ENCODE measurements at places on chromosomes 4 and X.

- no peak for DNase-seq
These were observed 183.5 kb upstream of the GPC4 start for GRCh38 chrX:133598601-133599335.

DNA sequence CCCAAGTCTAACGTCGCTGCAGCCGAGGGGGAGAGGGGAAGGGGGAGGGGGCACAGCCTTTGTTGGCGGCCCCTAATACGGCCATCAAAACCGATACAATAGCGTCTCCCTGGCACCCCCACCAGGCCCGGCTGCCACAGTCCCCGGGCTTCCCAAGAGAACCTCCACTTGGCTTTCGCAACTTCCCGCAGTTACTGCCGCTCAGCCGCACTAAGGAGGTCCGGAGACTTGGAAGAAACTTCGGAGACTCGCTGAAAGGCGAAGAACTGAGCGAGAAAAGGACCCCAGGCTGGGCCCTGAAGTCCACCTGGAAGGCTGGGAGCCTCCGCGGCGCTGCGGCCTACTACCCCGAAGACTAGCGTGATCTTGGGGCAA lies 2.8 kb downstream of the NKX6-1 start:
- peak; percentile 70 for DNase-seq

- DNase-seq, result no peak
These were observed 127.8 kb downstream of the DDX53 start for GRCh38 chrX:23127586-23127985.

- no peak for DNase-seq
These were observed 1.4 kb upstream of the LGI2 start for GRCh38 chr4:25032126-25032525.

DNA sequence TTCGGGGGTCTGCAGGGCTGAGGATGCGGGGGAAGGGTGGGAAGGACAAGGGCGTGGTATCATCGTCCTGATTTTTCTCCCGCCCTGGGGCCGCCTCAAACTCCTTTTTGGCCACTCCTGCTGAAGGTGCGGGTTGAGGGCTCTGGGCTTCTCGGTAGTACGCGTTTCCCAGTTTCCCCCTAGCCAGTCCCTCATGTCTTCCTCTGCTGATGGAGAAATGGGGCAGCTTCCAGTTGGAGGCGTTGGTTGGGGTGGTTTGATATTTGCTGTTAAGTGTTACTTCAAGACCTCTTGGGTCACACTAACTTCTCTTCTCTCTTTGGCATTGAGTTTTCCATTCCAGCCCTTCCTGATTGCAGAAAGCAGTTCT lies 482 bp downstream of the GSTCD start:
- DNase-seq, result no peak

GRCh38 chr4:1027915-1028238 lies 16.5 kb downstream of the FGFRL1 start:
- no peak for DNase-seq

DNA sequence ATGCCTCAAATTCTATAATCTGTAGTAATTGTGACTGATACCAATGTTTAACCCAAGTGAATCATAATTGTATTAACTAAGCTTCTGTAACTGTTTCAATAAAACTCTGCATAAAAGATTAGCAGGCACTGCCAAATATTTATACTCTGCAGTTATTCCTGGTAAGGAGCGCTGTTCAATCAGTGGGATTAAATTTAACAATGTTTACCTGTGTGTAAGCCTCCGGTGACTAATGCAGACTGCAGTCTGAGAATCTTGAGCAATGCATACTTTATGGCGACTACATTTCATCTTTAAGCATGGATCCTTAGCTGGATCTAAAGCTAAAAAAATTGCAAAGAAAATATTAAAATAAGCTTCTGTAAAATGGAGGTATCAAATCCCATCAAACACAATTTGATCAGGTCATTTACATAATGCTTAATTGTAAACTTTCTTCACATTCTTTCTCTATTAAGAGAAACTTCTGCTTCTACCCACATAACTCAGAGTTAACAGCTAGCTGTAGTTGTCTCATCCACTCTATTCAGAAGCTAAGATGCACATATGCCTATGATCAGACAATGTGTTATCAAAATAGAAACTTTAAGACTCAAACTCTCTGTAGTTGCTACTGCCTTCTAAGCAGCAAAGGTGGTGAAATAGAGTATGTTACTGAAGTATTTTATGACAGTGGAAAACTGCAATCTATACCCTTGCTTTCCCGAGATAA lies 234.0 kb downstream of the SPOCK3 start:
- DNase-seq, result no peak

GRCh38 chrX:42704454-42704853 lies 73.5 kb downstream of the PPP1R2C start:
- DNase-seq, result no peak

DNA sequence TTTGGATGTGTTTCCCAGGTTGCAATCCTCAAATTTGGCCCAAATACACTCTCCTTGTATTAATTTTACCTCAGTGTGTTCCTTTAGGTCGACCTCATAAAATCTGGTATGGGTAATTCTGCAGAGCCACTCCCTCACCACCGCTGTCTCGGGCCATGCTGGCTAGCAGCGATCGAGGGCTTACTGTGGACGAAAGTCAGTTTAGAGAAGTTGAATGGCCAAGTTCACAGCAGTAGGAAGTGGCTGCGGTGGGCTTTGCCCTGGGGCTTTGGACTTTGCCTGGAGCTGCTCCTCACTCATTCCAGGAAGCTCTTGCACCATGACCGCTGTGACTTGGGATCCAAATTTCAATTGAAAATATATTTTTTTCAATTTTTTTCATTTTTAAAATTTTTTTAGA lies 19.6 kb downstream of the TMEM187 start:
- no peak for DNase-seq

DNA sequence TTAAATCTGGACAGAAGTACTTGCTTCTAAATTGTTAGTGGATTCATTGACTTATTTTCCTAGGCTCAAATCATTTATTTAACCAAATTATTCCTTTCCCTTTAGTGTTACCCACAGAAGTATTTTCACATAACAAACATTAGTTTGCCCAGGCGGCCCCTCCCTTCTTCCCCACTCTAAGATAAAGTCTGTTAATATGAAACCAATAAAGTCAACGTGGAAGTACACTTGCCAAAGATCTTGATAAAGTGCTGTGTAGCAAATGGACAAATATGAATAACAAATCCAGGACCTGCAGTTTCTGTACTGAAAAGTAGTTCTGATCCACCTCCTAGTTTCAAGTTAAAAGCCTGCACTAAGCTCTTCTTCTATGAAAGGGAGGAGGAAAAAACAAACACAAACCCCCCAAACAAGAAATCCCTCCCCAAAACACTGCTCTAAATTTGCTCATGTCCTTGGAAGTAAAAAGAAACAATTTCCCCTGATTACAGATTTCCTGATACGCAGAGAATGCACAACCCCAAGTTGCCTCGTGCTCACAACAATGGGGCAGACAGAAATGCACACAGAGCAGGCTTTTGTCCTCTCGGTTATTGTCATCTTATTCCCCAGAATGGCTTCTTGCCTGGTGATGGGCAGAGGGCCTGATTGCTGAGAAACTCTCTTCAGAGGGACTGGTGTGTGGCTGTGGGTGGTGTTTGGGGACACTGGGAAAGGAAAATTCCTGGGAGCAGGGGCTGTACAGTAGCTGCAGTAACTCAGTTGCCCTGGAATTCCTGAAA lies 23.2 kb downstream of the TMSB4X start:
- no peak for DNase-seq

- no peak for DNase-seq
These were observed 649.6 kb upstream of the DIPK2B start for GRCh38 chrX:45850197-45850774.

DNA sequence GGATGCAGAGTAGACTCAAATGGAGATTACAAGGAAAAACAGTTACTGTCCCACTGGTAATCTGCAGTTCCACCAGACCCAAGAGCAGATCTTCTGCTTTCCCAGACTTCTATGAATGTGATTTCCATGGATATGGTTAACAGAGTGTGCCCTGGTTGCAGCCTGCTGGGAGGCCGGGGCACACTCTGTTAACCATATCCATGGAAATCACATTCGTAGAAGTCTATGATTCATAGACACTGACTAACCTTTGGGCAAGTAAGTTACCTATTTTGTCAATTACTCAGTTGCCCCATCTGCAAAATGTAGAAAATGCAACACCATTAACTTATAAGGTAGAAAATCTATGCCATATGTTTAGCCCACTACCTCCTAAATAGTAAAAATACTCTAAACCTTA lies 443.1 kb upstream of the PITX2 start:
- no peak for DNase-seq

- DNase-seq, result no peak
These were observed 301.9 kb upstream of the HS3ST1 start for GRCh38 chr4:11730545-11730944.

- peak; percentile 50 for DNase-seq
These were observed 73.2 kb downstream of the HTRA3 start for GRCh38 chr4:8342651-8343261.

DNA sequence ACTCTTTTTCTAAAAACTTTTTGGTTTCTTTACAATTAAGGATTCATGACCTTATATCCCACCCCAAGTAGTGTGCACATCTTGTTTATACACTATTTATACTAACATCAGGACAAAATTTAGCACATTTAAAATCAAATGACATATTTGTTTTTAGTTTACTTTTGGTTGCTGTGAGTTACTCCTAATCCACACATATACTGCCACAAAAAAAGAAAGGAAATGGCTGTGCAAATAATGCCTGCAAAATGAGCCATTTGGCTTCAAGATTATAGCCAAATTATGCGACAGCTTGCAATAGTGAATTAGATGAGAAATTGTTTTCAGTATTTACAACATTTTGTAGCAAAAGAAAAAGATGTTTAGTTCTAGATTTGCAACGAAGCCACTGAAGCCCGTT lies 10.4 kb upstream of the ARHGEF38 start:
- no peak for DNase-seq

DNA sequence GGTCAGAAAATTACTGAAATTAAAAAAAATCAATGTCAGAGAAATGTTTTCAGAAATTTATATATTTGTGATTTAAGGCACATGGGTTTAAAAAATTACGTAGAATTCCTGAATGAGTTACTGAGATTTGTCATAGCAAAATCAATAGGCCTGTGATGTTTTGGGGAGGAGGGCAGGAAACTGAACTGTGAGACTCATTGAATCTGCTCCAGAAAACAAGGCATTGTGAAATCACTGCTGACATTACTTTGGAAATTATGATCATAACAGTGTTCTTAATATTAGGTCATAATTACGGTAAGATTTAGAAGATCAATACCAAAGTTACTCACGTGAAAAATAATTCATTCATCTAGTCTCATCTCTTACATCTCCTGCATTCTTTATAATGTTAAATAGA lies 5.3 kb downstream of the FGF5 start:
- no peak for DNase-seq

DNA sequence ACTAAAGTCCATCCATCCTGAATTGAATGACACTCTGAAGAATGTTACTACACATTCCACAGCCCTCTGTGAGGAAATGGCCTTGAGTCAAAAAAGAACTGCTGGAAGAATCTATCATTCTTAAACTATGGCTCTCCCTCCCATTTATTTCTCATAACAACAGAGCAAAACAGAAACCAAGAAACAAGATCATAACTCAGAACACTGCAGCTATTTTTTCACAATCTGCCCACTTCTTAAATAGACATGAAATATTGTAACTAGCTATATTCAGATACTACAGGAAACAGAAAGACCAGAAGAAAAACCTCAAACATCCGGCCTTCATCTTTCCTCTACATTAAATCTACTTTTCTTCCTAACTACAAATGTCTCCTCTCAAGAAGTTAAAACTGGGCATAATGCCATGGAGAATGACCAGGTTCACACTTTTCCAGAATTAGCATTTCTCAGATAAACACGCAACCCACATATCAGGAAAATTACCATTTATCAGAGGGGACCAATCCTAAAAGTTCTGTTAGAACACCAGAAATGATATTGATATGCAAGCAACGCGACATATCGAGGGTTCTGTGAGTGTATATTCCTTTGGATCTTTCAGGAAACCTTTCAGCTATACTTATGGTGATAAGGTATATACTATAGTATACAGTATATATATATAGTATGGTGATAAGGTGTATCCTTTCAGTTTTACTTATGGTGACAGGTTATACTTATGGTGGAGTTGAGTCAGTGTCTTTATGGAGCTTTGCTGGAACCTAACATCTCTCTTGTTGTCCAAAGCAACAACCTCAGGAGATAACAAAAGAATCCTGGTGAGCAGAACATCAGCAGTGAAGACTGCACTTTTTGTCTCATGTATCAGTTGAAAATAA lies 60.4 kb upstream of the IRF2 start:
- DNase-seq, result no peak

DNA sequence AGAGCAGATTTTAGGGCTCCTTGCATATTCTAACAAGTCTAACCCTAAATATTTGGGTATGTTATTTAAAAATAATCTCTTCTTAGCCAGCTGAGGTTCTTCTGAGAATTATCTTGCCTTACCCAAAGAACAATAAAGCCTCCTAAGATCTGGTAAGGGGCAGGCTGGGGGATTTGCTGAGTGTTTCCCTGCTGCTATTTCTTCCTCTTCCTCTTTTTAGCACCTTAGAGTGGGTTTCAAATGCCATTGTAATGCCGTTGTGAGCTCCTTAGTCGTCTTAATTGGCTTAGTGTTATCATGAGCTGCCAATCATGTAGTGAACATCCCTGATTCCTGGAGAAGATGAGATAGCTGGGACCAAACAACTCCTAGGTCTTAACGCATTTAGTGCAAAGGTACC lies 15.4 kb downstream of the STOX2 start:
- no peak for DNase-seq

DNA sequence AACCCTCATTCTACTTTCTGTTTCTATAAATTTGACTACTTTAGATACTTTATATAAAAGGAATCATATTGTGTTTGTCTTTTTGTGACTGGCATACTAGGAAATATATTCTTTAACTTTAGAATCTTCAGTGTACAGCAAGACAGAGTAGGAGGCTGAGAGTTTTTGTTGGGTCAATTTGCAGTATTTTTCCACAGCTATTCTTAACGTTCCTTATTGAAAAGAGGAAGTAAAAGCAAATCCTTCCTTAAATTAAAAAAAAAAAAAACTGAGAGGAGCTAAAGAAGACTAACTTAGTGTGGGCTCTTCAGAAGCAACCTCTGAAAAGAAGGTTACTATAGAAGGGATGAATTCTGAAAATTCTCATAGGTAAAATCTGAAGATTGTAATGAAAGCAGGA lies 1194.6 kb downstream of the ADGRL3 start:
- no peak for DNase-seq

GRCh38 chrX:153933748-153934147 lies 1.1 kb downstream of the NAA10 start:
- DNase-seq, result no peak

- DNase-seq, result no peak
These were observed 131.9 kb upstream of the SMIM31 start for GRCh38 chr4:164621886-164622521.

DNA sequence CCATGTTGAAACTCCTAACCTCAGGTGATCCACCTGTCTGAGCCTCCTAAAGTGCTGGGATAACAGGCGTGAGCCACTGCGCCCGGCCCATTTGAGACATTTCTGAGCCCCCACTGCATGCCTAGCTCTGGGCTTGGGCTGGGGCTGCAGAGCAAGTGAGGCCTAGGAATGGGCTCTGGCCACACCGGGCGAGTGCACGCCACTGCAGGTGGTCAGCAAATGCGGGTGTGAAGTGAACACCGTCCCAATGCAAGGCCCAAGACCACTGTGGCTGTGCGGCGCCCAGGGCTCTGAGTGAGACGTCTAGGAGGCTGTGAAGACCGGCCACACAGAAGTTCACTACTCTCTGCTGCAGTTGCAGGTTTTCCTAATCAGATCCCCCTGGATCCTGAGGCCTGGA lies 9.5 kb downstream of the SH3TC1 start:
- DNase-seq, result no peak
